ENCODE measurements at places on chromosomes 6 and 20. TPM values are rescaled to one million over a fixed set of nuclear protein-coding genes. Genes with fewer than 3 reads are reported as not detected.

The BNIP5 gene
- total RNA-seq: 0.10 TPM

The OXT gene
- not detected for total RNA-seq

The WFDC12 gene
- not detected for total RNA-seq

DNA sequence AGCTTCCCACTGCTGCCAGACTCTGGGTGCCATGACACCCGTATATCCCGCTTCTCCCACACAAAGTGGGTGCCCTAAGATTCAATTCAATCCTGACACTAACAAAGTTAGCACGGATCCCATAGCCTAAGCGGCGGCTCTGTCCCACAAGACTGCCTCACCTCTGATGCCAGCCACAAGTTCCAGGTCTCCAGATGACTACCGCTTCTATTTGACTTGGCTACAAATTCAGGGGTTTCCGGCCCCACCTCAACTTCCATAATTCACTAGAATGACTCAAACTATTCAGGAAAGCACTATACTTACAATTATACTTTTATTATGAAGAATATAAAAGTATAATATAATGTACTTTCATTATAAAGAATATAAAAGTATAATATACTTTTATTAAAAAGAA lies 24.8 kb upstream of the SLC22A23 start:
- DNase-seq: no peak

- DNase-seq: no peak
Observed at GRCh38 chr6:43996618-43997344, 130.5 kb downstream of the MRPL14 start.

DNA sequence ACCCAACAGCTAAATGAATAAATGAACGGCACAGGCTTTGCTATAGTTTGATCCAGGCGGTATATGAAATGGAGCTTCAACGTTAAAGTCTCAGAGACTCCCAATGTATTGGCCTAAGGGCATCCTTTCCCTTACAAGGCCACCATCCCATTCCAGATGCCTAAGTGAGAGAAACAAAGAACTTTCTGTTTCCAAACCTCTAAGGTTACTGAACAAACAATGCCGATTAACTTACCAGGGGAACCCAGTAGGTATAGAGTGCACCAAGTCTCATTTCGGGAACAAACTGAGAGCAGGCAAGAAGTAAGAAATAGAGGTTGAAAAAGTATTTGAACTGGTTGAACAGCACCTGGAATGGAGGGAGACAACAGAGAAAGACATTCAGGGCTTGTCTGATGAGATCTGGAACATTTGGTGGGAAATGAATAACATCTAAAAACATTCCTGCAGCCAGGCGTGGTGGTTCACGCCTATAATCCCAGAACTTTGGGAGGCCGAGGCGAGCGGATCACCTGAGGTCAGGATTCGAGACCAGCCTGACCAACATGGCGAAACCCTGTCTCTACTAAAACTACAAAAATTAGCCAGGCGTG lies 42.5 kb downstream of the ATP9A start:
- DNase-seq: no peak

GRCh38 chr6:129306826-129307225 lies 403.2 kb downstream of the ARHGAP18 start:
- no peak for DNase-seq

All from progenitor cell of endocrine pancreas (in vitro differentiated cells).